Urinary bladder (tissue), 4 donors: ENCODE measurements at places on chromosomes 6 and 20.

GRCh38 chr6:68915586-68915985 lies 280.5 kb downstream of the ADGRB3 start:
- no peak for DNase-seq

GRCh38 chr20:62301111-62301668 lies 1.6 kb upstream of the ADRM1 start:
- no peak for DNase-seq

GRCh38 chr6:27872642-27873020 lies 39.6 kb downstream of the OR2B2 start:
- no peak for DNase-seq

- no peak for DNase-seq
These were observed 18.5 kb upstream of the FOXC1 start for GRCh38 chr6:1591243-1591642.

DNA sequence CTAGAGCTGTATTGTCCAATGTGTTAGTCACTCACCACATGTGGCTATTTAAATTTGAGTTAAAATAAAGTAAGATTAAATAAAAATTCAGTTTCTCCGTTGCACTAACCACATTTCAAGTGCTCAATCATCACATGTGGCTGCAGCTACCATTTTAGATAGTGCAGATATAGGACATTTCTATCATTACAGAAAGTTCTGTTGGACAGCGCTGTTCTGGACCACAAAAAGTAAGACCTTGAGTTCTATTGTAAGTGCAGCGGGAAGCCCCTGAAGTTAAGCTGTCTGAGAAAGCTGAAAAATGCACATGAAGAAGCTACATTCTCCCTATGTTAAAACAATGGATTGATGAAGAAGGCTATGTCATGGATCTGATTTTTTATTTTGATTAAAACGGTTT lies 1.1 kb downstream of the ORC3 start:
- DNase-seq: no peak

- peak; percentile 21 for DNase-seq
These were observed 852.3 kb upstream of the HS3ST5 start for GRCh38 chr6:115194981-115195638.

DNA sequence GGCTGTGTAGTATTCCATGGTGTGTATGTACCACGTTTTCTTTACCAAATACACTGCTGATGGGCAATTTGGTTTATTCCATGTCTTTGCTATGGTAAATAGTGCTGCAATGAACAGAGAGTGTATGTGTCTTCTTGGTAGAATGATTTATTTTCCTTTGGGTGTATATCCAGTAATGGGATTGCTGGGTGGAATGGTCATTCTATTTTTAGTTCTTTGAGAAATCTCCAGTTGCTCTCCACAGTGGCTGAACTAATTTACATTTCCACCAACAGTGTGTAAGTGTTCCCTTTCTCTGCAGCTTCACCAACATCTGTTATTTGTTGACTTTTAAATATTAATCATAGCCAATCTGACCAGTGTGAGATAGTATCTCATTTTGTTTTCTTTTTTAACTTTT lies 13.9 kb downstream of the CST9L start:
- no peak for DNase-seq

DNA sequence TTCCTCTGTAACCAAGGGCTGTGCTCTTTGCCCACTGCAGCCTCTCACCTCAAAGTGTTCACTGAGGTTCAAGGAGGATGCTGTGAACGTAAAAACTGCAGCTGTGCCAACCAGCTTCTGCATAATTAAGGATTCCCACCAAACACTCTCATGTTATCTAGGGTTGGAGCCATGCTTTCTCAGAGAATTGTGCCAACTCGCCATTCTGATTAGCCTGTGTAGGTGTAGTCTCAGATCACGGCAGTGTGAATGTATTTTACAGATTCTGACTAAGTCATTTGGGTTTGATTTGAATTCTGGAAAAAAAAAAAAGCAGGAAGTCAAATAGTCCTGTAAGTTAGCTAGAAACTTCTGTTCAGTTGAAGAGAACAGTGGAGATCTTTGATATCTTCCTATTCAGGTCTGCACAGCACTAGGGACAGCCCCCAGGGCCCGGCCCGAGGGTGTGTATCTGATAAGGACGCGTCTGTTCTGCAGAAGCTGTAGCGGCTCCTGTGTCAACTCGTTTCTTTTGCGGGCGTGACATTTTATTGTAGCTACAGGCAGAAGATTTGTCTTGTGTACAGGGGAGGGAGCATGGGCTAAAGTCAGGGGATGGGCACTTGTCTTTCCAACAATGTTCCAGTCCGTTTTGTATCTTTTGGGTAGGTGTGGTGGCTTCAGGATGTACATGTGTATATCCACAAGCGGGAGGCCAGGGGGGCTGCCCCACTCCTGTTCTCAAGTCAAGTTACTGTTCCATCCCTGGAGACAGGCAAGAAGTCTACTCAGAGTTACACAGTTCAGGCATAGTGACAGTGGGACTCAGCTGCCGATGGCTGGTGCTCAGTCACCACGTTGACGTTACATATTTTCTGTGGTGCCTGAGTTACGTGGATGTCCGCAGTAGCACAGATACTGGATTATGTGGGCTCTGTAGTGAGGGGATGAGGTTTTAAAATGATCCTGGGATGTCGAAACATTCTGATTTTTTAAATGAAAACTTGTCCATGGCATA lies 12.4 kb downstream of the IRF4 start:
- no peak for DNase-seq

DNA sequence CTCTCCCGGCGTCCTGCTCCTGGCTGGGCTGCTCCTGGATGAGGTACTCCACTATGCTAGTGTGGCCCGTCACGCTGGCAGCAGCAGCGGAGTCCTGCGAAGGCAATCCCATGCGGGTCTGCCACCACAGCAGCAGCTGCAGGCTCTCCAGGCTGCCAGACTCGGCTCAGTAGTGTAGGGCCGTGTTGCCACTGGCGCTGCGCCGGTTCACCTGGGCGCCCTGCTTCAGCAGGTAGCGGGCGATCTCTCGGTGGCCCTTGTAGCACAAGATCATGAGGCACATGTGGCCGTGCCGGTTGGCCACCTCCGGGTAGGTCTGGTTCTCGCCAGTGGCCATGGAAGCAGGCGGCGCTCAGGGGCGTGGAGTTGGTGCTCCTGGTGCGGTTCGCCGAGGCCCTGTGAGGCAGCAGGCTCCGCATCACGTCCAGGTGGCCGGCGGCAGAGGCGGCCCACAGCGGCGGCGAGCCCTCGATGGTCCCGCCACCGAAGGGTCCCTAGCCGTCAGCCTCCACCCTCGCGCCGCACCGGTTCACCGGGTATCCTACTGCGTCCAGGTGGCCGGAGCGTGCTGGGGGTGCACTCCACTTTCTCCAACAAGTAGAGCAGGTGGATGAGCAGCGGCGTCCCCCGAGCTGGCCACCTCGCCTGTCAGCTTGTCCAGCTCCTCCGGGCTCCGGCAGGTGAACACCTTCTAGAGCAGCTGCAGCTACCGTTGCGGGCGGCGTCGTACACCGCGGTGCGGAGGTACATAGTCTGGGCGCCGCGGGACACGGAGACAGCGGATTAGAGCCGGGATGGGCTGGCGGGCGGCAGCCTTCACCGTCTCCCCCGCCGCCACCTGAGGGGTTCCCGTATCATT lies 19.8 kb downstream of the RFPL4B start:
- DNase-seq: no peak

GRCh38 chr6:37016995-37017394 lies 11.5 kb downstream of the FGD2 start:
- no peak for DNase-seq

- peak; percentile 37 for DNase-seq
These were observed 343.4 kb downstream of the CDC5L start for GRCh38 chr6:44730771-44731391.
